Omental fat pad (tissue), 4 donors: ENCODE measurements at places on chromosomes 2 and 18.

GRCh38 chr18:58242968-58243367, 198.9 kb downstream of the NEDD4L start:
- DNase-seq, result no peak

DNA sequence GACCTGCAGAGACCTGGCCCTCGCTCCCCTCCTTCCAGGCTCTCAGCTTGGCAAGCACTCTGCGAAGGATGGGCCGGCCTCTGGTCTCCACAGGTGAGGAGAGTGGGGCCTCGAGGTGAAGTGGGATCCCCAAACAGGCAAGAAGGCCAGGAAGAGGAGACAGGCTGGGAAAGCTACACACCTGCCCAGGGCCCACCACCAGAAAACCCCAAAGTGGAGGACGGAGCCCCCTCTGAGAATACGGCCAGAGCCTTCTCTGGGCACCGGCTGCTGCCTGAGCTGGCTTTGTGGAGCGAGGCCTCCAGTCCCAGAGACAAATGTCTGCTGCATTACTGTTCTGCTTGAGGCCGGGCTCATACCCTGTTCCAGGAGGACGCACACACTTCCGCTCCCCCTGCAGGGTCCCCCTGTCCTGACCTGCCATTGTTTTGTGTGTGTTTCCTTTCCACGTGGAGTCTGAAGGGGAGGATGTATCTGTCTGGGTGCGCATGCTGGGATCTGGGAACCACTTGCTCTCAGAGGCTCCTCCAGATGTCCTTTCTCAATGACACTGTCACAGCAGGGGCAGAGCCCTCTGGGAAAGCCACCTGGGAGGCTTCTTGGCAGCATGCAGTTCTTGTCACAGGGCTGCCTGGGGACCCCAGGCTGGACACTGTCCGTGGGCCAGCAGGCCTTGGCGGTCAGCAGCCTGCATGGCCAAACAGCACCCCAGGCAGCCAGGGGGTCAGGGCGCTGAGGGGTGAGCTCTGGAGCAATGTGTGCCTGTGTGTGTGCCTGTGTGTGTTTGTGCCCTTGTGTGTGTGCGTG, 20.8 kb downstream of the KCNF1 start:
- DNase-seq, result no peak

DNA sequence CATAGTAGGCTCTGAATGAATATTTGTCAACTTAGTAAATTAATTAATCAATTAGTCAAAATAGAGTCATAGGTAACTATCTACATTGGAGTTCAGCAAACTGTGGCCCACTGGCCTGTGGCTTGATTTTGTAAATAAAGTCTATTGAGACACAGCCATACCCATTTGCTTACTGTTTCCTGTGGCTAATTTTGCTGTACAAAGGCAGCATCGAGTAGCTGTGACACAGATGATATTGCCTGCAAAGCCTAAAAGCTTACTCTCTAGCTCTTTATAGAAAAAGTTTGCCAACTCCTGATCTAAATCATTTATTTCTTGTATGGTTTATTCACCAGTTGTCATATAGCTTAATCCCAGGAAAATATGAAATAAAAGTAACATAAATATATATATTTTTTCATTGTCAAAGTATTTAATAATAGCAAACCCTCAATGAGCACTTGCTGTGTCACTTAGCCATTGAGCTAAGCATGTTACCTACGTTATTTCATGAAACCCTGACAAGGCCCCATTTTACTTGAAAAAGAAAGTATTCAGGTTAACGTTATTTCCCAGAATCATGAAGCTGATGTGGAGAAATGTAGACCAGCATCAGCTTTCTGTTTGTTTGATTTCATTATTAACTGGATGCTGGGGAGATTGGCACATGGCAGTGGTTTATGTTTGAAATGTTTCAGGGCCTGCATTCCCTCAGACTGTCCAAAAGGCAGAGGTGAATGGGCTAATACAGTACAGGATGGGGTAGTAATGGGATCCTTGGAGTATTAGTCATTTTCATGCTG, 69.6 kb downstream of the ICOS start:
- DNase-seq, result no peak

DNA sequence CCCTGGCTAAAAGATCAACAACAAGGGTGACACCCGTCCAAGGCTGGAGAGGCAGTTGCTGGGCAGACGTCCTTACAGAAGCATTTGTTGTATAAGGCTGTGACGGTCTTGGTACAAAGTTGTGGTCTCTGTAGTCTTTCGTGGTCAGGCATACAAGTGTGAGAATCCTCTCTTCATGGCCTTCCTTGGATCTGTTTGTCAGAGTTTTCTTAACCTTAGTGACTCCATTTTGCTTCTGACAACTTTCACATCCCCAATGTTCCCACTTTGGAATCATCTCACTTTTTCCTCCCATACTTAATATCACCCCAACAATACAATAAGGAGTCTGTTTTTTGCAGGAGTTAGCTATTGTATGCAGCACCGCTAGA, 72.7 kb upstream of the ZCCHC2 start:
- no peak for DNase-seq

DNA sequence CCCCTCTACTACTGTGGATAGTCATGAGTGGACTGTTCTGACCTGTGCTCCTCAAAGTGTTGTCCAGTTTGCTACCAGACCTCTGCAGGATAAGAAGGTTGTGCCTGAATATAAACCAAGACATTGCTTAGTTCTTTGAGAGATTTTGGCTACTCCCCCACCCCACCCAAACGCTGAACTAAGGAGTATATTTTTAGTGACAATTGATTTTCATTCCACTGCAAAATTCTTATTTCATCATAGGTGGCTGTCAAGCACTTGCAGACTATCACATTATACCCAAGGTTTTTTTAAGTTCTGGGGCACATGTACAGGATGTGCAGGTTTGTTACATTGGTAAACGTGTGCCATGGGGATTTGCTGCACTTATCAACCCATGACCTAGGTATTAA, 13.4 kb downstream of the DUSP19 start:
- DNase-seq, result no peak

DNA sequence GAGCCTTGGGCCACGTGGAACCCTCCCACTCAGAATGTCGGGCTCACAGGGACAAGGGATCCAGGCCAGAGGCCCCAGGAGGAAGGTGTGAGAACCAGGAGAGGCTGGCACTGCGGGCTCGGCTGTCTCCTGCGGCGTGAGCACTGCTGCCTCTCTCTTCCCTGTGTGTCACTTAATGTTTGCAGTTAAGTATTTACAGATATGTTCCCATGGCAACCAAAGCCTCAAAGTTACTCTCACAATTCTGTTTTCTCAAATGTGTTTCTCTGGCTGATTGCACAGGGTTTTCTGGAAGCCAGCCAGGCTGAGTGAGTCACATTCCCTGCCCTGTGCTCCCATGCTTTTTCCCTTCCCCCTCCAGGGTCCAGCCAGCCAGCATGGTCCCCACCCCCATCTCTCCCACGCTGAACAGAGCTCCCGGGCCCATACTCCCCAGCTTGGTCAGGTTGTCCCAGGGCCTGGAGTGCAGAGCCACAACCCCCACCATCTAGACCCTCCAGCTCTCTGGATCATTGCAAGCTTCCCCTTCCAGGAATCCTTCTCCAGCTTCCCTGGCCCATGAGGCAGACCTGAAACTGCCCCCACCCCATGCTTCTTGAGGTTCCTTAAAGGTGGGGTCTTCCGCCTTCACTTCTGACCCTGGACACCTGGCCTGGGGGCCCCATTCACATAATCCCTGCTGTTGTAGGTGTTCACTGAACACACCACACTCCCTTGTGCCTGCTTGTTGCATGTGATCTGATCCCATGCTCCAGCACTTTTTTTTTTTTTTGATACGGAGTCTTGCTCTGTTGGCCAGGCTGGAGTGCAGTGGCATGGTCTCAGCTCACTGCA, 265.9 kb downstream of the CELF4 start:
- DNase-seq, result peak; percentile 86
